ENCODE measurements at places on chromosomes 6 and 20.

DNA sequence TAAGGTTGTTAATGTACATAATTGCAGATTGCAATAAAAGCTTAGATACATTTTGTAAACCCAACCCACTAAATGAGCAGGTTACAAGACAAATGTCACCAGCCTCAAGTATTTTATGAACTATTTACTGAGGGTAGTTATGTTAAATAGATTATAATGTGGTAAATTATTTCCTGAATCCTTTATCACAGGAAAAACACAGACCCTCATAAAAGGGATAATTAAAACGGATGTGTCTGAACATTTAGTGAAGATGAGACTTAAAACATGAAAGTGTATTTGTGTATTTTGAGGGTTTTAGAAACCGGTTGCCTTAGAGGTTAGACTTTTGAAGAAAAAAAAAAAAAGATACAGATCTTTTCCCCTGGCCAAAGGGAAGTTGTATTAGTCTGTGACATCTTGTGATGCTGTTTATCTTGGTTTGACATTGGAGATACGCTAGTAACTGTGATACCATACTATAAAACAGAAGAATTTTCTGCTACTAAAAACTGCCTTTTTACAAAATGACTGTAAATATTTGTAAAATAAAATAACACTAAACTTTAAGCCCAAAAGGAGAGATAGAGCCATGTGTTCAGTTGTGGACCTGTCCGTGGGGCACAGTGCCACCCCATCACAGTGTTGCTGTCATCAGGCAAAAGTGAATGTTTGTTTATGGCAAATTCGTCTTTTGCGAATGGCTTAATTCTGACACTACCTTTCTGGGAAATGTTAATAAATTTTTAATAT lies 9.7 kb downstream of the DYNLT1 start:
- no peak for DNase-seq

DNA sequence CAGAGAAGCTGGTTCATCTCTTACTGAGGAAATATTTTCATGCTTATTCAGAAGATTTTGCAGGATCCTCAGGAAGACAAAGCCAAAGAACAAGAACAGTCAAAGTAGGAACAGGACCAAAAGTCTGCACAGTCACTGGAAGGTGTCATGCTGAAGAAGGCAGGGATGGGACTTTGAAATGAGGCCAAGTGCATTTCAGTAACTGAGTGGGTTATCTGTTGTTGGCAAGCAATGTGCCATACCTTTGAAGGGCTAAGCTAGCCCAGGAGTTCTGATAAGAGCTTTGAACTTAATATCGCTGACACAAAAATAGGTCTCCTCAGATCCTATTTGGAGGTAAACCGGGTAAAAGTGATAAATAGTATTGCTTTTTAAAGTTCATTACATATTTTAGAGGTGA lies 31.5 kb downstream of the SLC16A10 start:
- DNase-seq: no peak

DNA sequence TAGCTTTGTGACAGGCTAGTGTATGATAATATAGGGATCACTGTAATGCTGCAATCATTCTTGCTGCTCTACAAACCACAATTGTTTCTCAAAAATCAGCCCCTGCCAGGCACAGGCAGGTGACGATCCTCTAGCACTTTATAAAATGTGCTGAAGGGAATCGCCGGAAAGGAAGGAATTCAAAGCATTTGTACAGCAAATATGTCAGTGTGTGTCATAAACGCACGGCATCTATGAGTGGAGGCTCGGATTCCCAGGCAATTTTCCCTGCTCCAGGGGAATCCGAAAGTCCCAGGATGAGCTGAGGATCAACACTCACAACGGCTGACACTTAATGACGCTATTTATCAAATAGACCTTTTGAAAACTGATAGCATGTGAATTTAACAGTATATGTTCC lies 1.4 kb downstream of the PHACTR1 start:
- DNase-seq: no peak

DNA sequence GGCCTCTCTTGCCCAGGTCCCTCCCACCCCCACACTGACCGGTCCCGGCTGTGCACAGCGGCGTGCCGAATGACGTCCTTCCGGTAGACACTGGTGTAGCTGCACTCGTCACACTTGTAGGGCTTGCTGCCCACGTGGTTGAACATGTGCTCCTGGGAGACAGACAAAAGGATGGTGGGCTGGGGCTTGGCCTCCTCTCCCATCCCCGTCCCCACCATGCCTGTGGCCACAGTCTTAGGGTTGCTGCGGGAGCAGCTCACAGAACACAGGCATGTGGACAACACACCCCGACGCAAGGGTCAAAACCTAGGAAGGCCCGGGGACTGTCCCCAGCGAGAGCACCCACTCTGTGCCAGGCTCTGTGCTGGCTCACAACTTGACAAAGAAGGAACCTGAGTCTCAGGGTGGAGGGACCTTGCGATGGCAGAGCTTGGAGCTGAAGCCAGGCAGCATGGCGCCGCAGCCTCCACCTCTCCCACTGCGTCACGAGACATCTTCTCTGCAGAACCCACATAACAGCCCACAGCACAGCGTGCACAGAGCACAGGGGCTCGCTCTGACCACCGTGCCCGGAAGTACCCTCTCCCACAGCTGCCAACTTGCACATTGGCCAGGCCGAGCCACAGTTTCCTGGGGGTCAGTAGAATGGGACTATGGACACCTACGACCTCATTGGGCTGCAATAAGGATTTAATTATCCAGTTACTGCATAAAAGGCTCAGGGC lies 9.8 kb downstream of the ZNF335 start:
- DNase-seq: no peak

GRCh38 chr6:79993012-79993910 lies 11.2 kb upstream of the TTK start:
- DNase-seq: no peak

- no peak for DNase-seq
These were observed 853.8 kb upstream of the FLRT3 start for GRCh38 chr20:15191082-15191723.

DNA sequence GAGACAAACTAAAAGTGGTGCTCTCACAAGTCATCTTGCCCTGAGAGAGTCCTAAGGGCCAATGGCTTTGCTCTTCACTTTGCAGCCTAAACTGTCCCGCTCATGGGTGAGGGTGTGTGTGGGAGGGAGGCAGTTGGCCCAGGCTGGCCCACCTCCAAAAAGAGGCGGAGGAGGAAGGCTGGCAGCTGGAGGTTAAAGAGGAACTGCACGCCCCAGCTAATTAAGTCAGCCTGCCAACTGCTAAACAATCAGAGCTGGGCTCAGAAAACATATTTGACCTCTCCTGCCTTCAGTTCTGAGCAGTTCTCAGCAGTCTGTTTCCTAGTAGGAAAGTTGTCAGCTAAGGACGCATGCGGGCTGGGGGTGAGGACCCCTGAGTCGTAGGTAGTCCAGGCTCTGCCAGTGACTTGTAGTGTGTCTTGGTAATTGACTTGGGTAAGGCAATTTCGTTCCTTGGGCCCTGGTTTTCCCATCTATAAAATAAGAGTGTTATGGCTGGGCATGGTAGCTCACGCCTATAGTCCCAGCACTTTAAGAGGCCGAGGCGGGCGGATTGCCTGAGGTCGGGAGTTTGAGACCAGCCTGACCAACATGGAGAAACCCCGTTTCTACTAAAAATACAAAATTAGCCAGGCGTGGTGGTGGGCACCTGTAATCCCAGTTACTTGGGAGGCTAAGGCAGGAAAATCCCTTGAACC lies 17.0 kb downstream of the GSS start:
- peak; percentile 71 for DNase-seq

DNA sequence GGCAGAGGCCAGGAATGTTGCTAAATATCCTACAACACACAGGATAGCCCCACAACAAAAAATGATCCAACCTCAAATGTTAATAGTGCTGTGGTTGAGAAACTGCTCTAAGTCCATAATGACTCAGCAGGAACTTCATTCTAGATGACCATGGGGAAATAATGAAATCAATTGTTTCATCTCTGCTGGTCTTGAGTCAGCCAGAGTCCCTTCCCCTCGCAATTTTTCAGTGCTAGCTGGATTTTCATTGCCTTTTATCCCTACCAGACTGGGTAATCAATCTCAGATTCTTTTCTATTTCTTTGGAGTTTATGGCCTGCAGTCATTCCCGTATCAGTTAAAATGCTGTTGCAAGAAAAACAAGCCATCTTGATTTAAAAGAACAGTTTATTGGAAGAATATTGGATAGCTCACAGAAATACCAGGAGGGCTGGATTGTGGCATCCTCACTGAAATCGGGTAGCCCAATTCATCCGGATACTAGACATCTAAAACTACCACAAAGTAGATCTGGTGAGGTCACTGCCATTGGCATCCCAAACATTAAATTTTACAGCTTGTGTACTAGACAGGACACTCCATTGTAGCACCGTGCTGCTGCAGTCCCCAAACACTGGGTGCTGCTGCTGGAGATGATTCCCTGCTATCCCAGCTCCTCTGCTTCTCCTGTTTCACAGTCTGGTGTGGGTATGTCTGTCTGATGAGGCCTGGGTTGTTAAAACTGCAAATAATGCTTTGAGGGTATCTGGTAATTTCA lies 30.3 kb upstream of the POPDC3 start:
- DNase-seq: no peak

GRCh38 chr6:119587537-119587936 lies 238.0 kb upstream of the MAN1A1 start:
- no peak for DNase-seq

DNA sequence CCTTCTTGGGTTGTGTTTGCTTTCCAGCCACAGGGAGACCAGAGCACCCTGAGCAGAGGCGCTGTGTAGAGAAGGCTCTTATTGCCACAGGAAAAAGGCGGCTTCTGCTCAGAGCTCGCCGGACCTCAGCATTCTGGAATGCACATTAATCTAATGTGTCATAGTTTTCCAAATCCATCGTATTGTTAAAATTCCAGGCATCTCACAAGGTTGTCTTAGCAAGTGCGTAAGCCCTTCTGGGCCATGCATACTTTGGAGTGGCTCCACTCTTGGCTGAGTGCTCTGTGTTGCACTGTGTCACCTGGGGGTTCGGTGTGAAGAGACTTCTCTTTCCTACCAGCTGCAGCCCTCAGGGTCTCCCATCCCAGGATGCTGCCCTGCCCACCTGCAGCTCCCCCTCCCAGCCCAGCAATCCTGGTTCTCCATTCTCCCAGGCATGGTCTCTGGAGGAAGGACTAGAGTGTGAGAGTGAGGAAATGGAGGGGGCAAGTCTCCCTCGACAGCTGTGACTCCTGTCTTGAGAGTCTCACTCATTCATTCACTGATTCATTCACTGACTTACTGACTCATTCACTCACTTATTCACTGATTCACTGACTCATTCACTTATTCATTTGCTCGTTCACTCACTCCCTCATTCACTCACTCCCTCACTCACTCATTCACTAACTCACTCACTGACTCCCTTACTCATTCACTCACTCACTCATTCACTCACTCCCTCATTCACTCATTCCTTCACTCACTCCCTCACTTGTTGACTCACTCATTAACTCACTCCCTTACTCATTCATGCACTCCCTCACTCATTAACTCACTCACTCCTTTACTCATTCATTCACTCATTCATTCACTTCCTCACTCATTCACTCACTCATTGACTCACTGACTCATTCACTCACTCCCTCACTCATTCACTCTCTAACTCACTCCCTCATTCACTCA lies 83.7 kb upstream of the MPC1 start:
- peak; percentile 33 for DNase-seq

DNA sequence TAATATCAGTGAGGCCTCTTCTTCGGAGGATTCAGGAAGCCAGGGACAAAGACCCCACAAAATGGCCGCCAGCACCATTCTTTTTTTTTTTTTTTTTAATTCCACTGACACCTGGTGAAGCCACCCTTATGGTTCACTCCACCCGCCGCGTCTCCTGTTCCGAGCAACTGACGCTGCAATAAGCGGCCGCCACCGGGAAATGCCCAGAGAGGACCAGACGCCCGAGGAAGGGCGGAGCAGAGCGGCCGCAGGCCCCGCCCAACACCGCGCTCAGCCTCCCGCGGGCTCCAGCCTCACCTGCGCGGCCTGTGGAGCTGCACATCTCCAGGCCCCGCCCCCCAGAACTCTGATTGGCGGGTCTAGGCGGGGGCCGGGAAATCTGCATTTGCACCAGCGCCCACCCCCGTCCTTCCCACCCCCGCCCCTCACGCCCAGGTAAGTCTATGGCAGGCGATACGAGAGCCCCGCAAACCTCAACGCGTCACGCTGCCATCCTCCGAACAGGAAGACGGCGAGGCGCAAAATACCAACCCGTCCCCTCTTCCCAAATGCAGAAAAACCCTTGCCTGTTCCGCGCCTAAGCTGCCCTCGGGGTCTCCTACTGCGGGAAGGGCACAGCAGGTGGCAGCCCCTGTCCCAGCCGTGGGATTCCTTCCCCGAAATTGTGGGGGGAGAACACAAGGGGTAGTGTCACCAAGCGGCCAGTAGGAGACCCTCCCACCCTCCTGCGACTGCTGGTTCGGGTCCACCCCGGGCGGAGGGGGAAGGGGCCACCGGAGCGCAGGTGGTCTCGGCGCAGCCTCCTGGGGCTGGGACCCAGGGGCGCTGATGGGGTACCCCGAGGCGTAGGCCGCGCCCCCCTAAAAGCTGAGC lies 960 bp downstream of the ATP9A start:
- DNase-seq: peak; percentile 89

GRCh38 chr20:26207237-26207966 lies 510.7 kb upstream of the ZNF337 start:
- DNase-seq: no peak

DNA sequence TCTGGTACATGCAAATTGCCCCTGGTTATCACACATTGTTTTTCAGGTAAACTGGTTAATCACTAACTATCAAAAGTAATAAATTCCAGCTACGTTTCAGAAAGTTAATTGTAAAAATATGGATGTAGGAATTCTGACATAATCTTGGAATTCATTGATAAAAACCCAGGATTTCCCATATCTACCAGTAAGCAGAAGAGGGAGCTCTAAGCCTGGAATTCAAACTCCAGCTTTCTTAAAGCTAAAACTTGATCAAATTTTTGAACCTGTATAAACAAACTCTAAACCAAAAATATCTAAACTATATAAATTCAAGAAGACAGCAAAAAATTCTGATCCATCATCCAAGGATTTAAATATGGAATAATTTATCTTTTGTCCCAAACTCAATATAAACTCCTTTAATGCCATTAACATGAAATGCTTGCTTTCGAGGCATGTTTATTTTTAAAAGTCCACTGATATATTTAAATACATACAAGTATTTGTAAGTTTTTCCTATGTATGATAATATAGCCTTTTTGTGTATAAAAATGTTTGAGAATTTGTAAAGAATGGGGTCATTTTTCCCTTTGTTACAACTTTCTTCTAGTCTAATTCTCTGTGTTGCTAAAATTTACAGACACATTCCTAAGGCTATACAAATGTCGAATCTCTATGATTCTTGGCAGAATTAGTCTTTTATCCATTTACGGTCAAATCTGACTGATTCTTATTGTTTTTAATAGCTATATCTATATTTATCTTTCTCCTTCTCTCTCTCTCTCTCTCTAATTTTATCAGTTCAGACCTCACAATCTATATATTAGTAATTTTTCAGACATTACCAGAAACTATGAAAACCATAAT lies 91.4 kb upstream of the RNF217 start:
- DNase-seq: no peak

- DNase-seq: no peak
These were observed 7.8 kb downstream of the RWDD1 start for GRCh38 chr6:116579143-116579542.

DNA sequence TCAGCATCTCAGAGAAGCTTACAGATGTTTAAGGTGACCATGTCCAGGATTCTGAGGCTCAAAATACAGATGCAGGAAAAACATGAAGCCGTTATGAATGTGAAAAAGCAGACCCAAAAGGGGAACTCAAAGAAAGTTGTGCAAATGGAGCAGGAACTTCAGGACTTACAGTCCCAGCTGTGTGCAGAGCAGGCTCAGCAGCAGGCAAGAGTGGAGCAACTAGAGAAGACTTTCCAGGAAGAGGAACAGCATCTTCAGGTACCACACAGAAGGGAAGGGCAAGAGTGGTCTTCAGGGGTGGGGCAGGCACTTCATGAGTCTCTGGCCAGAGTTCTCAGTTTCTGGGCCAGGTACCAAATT lies 15.2 kb downstream of the RNF8 start:
- no peak for DNase-seq

Measured in mucosa of gallbladder (tissue), 1 donor.